Mammary epithelial cell (primary cell): ENCODE measurements at places on chromosomes 5 and 9. TPM values are rescaled to one million over a fixed set of nuclear protein-coding genes. Genes with fewer than 3 reads are reported as not detected.

DNA sequence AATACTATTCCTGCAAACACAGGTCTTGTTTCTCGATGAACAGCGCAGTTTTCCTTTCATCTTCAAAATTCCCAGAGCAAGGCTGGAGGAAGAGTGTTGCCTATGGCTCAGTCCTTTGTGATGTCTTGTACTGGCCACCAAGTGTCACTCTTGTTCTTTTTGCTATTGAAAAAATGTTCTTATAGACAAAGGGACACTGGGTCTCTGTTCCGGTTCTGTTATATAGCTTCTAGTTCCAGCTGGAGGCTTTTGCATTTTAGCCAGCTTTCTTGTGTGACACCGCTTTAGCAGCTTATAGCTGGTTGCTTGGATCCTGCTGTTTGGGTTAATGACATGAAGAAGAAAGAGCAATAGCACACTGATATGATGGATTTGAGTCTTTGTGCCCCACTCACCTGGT, 343.7 kb upstream of the KCNN2 start:
- no peak for DNase-seq

DNA sequence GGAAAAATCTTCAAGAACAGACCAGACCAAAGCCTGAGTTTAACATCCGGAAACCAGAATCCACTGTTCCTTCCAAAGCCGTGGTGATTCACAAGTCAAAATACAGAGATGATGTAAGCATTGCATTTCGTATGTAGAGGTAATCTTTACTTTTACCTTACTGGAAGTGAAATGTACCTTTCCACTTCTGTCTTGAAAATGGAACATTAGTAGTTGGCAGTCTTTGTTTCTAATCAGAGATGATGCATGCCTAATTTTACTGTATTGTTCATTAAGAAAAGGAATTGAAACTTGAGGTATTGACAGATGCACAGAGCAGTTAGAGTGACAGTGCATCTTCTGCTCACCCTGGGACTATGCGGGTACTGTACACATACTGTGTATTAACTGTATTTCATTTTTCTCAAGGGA, 34.6 kb downstream of the HABP4 start:
- DNase-seq = no peak

Gene SOX30
- not detected for total RNA-seq

DNA sequence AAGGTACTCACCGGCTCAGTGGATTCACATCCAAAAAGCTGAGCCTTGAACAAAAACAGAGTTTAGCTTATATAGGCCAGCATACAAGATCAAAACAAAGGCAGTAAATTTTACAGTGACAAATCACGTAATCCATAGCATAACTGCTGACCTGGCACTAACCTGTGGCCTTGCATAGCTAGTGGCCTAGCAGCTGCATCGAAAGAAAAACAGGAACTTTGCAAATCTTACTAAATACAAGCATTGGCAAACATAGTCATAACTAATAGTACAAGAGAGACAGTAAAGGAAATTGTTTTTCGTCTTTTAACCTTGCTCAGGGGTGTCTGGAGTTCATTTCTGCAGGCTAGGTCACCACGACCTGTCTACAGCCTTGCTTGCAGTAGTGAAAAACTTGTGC, 4.8 kb downstream of the HSDL2 start:
- DNase-seq = no peak

DNA sequence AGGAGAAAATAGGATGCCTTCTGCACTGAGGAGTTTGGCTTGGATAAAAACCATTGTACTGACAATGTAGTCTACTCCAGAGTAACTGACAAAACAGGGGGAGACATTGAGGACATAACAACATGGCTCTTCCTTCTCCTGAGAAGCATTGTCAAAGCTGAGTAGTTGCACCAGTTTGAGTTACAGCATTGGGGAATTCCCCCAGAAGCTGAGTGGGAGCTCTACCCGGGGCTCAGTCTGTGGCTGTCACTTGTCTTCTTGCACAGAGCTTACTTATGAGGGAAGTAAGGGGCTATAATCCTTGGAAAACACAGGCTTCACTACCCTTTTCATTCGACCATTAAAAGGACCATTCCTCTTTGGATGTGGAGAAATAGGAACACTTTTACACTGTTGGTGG, 21.2 kb downstream of the HSPB3 start:
- no peak for DNase-seq

DNA sequence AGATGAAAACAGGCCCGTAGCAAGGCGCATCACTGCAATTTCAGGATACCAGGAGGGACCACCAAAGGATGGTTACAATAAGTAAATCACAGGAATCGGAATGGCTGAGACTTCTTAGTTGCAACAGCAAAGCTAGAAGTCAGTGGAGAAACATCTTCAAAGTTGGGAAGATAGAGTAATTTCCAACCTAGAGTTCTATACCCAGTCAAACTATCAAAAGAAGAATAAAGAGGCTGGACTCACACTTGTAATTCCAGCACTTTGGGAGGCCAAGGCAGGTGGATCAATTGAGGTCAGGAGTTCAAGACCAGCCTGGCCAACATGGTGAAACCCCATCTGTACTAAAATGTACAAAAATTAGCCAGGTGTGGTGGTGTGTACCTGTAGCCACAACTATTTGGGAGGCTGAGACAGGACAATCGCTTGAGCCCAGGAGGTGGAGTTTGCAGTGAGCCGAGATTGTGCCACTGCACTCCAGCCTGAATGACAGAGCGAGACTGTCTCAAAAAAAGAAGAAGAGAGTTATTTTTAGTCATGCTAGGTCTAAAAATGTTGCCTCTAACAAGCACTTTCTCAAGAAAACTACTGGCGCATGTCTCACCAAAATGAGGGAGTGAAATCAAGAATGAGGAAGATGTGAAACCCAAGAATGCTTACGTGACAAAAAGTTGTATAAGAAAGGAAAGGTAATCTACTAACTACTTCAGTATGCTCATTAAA, 267.7 kb downstream of the DENND1A start:
- no peak for DNase-seq

Gene MRPS30
- total RNA-seq = 68.7 TPM

Gene INPP5E
- 7.8 TPM for total RNA-seq

DNA sequence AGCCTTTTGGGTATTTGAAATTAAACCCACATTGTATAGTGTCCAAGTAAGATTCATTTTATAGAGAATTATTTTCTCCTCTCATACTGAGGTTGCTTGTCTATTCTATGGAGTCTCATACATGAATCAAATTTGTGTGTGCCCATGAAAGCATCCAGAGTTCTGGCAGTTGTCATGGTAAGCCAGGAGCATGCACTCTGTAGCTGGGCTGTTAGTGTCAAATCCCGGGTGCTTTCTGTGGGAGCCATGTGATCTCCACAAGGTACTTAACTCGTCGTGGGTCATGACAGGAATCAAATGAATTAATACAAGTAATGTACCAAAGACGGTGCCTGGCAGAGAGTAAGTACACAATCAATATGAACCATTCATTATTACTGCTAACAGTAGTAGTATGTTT, 58.7 kb downstream of the FBXL7 start:
- no peak for DNase-seq

Gene KCNV2
- not detected for total RNA-seq

Gene DUSP1
- total RNA-seq = 28.8 and 64.4 TPM in 2 replicates

GRCh38 chr5:1832511-1833250, 31.5 kb downstream of the NDUFS6 start:
- DNase-seq = no peak

- DNase-seq = peak; percentile 97
These were observed 141.5 kb downstream of the OSTF1 start for GRCh38 chr9:75229605-75230332.
